ENCODE measurements at places on chromosomes 7 and 10. TPM values are rescaled to one million over a fixed set of nuclear protein-coding genes. Genes with fewer than 3 reads are reported as not detected.

The CTNNA3 gene
- 1.1 TPM for total RNA-seq

DNA sequence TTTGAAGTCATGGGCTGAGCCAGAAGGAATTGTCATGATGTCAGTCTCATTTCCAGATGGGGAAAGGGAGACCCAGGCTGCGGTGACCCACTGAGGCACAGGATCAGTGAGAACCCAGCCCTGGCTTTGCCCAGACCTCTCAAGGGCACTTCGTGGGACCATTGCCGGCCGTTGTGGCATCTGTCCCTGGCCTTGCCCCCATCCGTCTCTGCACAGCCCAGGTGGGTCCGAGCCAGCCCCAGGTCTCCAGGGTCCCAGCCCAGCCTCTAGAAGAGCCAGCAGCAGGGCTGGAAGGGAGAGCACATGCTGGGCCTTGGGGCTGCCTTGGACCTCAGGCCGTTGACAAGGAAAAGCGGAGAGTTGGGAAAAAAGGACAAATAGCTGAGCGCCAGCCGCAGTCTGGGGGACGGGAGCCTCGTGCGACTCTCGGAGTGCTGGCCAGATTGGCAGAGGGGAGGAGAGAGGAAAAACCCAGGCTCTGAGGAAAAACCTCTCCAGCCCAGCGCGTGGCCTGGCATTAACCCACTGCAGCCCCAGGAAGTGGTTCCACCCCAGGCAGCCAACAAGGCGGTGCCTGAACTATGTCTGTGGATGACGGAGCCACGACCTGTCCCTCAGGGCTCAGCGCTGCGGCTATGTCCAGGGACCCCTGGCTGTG lies 30.2 kb downstream of the GRIFIN start:
- no peak for DNase-seq

DNA sequence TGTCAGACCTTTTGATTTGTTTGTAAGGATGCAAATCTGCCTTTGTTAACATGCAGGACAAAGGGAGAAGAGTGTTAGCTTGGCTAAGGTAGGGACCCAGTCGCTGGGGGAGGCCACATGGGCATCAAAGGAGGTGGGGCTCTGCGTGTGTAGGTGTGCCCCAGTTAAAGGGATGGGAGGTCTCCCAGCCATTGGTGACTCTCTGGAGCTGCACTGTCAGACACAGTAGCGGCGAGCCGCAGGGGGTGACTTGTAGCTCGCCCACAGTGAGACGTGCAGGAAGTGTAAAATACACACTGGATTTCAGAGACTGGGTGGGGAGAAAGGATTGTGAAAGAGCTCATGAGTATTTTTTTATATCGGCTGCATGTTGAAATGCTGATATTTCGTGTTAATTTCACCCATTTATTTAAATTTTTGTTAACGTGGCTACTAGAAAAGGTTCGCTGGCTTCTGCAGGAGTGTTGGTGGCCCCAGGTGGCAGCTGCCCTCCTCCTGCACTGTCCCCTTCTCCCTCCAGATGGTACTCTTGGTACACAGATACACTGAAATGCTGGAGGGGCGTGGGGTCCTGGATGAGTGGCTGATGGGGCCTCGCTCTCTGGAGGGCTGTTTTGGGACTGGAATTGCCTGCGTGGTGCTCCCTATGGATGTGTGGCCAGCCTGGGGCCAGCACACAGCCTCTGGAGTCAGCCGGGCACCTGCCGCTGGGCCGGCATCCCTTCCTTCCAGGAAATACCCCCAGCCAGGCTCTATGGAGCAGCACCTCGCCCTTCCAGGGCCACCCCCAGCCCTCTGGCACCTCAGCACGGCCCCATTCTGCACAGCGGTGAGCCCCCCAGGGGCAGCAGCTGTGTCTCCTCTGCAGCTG lies 59.2 kb downstream of the LHPP start:
- DNase-seq: no peak

The SPACDR gene
- 0.56 TPM for total RNA-seq

DNA sequence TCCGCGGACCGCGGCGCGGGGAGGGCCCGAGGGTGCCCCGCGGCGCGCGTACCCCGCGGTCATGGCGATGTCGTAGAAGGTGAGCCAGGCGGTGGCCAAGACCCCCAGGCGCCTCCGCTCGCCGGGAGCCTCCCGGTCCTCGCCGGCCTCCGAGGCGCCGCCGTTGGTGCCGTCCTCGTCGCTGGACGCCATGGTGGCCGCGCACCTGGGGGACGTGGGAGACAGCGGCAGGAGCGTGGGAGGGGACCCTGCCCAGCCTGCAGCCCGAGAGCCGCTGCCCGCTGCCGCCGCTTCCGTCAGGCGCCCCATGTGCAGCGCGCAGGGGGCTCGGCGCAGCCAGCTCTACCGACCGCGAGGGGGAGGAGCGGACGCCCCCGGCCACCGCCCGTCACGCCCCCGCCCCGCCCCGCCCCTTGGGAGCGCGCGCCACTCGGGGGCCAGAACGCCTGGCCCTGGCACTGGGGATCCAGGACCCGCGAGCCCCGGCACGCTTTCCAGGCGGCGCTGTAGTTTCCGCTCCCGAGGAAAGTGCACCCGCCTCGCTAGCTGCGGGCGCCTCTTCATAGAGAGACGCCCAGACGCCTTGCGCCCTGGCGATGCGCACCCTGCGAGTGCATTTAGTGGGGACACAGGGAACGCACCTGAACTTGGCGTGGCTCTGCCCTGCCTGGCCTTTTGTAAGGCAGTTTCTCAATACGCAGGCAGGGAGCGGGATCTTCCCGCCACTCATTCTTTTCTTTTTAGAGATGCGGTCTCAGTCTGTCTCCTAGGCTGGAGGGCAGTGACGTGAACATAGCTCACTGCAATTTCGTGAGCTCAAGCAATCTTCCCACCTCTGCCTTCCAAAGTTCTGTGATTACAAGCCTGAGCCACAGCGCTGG lies at the start of gene HACD1:
Gene HACD1, minus strand, starts transcription at position 344 of the 881 bp plus-strand sequence. Its CDS starts 35 bp downstream, at position 309.
- DNase-seq: peak; percentile 87

DNA sequence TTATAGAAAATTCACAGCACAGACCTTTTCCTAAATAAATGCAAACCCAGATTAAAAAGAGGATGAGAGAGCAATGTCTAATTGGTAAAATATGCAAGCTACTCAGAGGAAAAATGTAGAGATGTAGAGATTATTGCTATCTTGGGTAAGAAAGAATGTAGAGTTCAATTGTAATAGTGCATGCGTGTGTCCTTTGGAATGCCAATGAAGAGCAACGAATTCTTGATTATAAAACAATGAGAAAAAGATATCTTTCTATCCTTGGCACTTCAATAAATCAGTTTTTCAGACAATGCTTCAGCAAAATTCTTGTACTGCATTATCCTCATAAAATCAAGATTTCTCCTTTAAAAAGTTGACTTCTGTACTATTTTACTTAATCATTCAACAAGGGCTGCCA lies 50.9 kb downstream of the SEMA3D start:
- DNase-seq: no peak

DNA sequence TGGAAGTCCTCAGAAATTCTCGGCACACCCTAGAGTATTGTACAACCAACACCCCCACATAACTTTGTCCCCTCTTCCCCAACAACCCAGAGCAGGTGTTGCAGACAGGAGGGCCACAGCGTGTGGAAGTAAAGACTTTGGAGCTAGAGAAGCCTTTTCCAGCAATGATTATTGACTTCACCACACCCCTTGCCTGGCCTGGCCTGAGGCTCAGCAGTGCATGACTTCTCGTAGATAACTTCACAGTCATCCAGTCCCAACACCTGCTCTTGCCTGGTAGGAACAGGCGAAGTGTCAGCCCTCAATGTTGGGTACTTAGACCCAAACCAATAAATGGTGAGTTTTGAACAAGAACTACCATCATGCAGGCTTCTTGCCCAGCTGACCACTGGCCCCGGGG lies 36.7 kb downstream of the GOT1 start:
- no peak for DNase-seq

DNA sequence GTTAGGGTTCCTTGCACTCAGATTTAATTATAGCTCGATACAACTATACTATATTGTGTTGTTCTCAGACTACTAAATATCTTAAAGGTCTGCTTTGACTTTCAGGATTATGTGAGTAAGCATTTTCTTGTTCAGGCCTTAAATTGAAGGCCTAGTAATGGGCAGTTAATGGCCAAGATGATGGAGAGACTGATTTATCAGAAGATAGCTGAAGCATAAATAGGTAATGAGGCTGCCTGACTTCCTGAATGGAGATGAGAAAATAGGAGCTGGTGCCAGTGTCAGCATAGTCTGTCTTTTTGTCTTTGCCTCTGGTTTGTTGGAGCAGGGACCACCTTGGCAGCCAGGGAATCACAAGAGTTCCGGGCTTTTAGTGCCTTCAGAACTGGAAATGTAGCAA lies 32.2 kb downstream of the ADAM22 start:
- no peak for DNase-seq

The MCM10 gene
- 27.8 TPM for total RNA-seq

DNA sequence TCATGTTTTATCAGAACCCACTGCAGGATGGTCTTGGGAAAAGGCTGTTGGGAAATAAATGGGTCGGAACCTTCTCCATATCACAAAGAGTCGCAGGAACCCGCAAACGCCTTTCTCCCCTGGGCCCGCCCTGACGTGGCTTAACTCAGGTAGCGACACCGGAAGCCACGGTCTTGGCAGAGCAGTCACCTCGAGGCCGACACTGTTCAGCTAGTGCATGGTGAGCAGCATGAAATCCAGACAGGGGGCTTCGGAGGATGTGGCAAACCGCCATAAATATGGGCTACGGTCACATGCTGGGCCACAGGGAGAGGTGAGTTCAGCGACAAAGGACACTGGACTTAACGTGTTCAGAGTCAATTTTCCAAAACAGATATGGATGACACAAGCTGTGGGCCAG lies 421.9 kb downstream of the PTPRN2 start:
- no peak for DNase-seq

The CCM2 gene
- 43.2 TPM for total RNA-seq

The OPN4 gene
- total RNA-seq: not detected

The XRCC2 gene
- 5.5 TPM for total RNA-seq

The DYDC2 gene
- not detected for total RNA-seq

- no peak for DNase-seq
Measured at GRCh38 chr7:2802101-2802500, 42.0 kb downstream of the GNA12 start.

The GARIN1A gene
- 0.02 TPM for total RNA-seq

DNA sequence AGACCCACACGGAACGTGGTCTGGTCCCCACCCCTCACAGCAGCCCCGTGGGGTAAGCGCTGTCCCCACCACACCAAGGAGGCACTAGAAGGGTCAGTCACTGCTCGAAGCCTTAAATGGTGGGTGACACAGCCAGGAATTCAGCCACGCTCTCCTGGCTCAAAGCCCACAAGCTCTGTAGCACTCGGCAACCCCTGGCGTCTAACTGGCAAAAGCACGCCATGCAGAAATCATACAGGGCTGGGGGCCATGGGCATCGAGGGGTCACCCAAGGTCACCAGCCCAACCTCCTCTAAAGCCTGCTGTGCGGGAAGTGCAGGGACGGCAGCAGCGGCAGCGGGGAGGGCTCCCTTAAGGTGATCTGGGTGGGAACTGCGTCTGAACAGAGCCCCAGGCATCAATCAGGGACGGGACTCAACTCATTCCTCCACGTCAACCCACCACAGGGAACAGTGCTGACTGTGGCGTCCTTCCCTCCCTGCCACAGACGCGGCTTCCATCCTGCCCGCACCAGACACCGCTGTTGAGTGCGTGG lies 7.8 kb downstream of the GPER1 start:
- DNase-seq: no peak
